ENCODE measurements at places on chromosomes 11 and 22.

DNA sequence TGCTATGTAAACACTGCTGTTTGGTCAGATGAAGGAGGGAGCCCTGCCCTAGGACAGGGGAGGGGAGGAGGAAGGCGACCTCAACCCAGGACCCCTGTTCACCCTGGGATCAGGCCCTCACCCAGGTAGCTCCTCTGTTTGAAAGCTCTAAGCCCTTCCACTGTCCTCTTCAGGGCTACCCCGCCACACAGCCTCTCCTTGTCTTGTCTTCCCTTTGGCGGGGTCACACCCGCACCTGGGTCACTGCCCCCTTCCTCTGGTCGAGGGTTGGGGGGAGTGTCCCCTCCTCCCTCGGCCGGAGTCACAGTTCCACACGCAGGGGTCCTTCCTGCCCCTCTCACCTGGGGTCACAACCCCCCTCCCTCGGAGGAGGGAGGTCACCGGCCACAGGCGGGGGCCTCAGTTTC, 463 bp upstream of the PTPMT1 start:
- DNase-seq: no peak

DNA sequence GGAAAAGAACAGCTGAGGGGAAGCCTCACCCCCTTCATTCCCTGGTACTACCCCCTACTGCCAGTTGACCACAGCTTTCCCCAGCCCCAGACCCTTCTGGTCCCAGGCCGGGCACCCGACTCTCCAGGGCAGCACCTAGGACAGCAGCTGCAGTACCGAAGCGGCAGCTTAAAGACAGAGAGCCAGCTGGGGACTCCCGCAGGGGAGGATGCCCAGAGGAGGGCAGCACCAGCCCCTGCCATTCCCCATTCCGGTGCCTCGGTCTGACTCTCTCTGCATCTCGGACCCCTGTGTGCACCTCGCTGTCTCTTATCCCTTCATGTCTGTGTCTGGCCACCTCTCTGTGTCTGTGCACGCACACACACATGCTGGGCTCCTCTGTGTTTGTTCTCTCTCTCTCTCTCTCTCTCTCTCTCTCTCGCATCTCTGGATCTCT, 9.4 kb downstream of the IGSF9B start:
- no peak for DNase-seq

DNA sequence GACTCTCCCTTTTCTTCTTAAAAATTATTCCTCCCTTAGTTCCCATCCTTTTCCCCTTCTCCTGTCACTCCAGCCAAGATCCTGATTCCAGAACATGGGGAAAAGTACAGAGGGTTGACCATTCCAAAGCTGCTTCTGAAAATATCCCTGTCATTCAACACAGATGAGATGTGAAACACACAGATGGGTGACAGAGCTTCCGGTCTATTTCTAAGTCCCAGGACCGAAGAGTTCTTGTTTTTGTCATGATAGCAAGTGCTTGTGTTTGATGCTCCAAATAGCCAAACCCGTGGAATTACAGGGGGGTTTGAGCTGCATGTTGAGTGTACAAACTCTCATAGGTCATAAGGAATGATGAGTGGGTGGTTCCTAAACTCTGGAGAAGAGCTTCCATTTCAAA, 57.9 kb downstream of the PARVA start:
- no peak for DNase-seq

DNA sequence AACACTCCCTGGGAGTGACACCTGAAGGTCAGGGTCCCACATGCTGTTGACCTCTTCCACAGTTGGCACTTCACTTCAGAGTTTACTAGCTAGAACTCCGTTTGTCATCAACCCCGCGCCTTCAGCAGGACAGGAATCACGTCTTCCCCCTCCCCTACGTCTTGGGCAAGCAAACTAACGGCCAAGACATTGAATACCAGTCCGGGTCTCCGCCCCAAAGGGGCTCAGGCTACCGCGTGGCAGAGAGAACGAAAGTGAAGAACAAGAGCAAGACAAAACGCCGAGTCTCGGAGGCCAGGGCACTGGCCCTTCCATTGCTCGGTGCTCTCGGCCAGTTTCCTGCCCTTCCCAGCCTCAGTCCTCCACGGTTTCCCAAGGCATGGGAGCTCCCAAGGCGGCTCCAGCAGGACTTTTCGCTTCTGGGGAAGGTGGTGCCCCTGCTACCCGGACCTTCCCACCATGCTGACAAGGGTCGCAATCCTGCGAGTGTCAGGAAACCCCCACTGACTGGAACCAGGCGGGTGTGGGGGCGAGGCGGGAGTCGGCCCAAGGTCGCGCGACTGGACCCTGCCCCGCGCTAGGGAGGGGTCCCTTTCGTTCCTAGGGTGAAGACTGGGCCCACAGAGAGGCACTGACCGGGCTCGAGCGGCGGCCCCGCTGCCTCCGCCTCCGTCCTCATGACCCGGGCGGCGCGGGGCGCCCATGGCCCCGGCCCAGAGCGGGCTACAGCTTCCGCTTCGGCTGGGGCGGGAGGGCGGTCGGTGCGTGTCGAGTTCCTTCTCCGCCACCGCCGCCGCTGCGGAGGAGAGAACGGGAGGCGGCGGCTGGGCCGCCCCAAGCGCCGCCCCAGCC, at the start of gene GUCD1:
TSS of gene GUCD1 (minus strand) at position 826 of the 852 bp plus-strand sequence. CDS start at position 679, 147 bp downstream.
- no peak for DNase-seq

GRCh38 chr22:24525416-24526037, 29.4 kb downstream of the GUCD1 start:
- DNase-seq: no peak

GRCh38 chr11:256952-257737, 20.4 kb downstream of the PSMD13 start:
- no peak for DNase-seq

DNA sequence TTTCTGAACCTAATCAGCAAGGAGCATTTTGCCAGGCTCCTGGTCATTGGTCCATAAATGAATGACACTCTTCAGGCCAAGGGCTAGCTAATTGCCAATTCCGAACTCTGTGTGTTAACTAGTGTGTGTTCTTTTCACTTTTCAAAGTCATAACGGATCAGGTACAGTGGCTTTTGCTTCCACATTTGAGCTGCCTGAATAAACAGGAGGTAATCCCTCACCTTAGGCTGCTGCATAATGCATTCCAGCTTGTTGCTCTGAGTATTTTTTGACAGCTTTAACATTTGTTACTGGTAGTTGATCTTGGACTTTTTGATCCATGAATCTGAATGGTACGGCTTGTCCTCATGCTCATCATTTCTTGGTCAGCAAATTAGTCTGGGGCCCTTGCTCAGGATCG, 485.1 kb downstream of the CNTN5 start:
- DNase-seq: no peak

DNA sequence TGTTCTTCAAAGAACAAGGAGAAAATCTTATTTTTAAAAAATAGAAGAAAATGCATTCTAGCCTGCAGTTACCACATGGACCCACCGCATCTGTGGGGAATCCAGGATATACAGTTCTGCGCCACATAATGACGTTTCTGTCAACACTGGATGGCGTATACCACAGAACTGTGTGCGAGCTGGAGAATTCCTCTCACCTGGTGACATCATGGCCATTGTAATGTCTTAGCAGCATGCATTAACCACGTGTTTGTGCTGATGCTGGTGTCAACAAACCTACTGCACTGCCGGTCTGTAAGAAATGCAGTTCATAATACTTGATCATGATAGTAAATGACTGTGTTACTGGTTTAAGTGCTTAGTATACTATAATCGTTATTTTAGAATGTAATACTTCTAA, 174.7 kb downstream of the TBC1D22A start:
- no peak for DNase-seq

DNA sequence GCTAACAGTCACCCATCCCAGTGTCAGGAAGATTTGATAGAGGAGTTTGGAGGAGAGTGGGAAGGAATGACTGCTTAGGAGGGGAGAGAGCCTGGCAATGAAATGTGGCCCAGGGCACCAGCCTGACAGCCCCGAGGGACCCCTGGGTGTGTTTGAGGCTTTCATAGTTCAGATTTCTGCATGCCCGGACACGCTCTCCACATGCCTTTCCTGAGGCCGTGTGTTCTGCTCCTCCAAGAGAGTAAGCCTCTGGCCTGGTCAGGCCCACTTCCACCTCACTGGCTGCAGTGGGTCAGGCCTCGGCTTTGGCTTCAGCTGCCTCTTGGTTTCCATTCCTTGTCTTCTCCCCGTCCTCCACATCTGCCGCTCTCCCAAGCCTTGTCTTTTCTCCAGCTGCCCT, 78.4 kb downstream of the C22orf31 start:
- DNase-seq: no peak

GRCh38 chr11:95132956-95133355, 43.3 kb downstream of the ENDOD1 start:
- DNase-seq: no peak

DNA sequence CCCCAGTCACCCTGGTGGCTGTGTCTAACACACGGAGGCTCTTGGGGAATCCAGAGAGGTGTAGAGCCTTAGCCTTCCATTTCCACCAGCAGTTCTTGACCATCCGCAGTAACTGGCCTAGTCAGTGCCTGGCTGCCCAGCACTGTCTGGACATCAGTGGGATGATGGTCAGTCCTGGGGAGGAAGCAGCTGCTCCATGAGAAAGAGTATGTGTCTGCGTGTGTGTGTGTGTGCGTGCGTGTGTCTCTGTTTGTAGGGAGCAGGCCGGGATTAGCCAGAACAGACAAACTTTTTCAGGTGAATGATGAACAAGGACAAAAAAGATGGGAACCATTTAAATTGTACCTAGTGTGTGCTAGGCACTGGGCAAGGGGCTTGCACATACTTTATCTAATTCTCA, 109.3 kb upstream of the SYT13 start:
- no peak for DNase-seq
